ENCODE measurements at places on chromosomes 13 and 19.

DNA sequence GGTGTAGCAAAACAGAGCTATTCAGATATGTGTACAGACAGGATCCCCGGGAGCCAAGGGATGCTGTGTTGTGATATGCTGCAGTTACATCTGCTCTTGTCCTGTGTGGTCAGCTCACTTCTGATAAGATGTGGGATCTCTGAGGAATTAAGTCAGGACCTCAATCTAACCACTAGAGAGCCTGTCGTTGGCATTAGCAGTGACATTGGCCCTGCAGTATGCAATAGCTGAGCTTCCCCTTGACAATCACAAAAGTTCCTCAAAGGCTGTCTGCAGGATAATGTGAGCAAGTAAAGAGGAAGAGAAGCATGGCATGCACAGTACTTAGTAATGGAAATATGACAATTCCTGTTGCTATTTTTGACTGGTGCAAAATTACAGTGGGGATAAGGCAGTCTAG is 203.4 kb upstream of the MIR17HG start:
- DNase-seq: no peak

GRCh38 chr13:34249546-34250039 is 431.6 kb downstream of the RFC3 start:
- no peak for DNase-seq

DNA sequence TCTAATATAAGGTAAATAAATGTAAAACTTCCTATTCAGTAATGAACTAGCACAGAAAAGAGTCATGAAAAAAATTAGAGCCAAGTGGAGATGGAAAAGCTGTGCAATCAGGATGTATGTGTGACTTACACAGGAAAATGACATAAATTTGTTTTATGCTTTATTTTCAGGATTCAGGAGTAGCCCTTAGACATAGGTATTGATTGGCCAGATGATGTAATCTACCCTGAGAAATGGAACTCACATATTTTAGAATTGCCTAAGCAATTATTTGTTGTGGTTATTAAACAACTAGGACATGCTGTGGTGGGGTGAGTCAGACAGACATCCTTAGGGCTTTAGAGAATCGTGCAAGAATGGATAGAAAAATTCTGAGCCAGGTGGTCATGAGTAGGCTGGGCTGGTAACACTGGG is 110.6 kb downstream of the PCDH9 start:
- no peak for DNase-seq

DNA sequence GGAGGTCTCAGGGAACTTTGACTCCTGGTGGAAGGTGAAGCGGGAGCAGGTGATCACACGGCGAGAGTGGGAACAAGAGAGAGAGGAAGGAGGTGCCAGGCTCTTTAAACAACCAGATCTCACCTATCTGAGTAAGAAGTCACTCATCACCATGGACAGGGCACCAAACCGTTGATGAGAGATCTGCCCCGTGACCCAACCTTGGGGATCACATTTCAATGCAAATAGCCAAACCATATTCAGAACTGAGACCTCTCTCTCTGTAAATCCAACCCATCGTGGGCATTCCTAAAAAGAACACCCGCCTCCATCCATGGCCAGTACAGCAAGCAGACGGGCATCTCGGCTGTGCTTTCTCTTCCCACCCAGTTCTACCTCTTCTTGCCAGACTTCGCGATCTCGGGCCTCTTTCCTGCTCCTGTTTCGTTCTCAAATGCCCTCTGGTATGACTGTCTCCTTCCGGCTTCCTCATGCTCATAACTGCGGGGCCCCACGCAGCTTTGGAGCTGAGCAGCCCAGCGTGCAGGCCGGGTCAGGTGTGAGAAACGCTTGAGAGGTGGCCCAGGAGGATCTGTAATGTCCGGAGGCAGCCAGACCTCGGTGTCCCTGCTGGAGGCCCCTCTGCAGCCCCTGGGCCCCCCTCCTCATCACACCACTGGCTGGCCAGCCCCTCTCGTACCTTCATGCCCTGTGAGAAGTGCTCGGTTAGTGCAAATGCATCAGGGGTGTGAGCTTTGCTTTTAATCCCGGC is 97.0 kb upstream of the GPR183 start:
- no peak for DNase-seq

GRCh38 chr13:32538143-32538620 is 413 bp downstream of the N4BP2L2 start:
- DNase-seq: no peak

DNA sequence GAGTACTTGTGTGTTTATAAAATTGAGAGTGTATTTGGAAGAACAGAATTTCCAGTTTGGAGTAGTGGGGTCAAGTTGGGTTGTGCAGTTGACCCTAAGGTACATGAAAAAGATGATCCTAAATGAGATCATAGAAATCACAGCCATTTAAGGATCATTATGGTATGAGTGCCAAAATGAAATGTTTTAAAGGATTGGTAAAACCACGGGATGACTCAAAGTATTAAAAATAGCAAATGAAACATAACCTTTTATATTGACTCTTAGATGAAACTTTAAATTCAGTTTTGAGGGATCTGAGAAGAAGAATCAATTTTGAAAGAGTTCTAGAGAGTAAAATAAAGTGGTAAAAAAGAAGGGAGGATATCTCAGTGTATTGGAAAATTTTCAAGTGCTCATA is 773.8 kb downstream of the GPC5 start:
- DNase-seq: no peak

GRCh38 chr13:97367016-97367822 is 66.8 kb upstream of the RAP2A start:
- no peak for DNase-seq

- DNase-seq: no peak
Observed at GRCh38 chr19:33432015-33432414, 58.5 kb downstream of the CEBPG start.

GRCh38 chr19:30631033-30631370 is 258.8 kb downstream of the ZNF536 start:
- no peak for DNase-seq

DNA sequence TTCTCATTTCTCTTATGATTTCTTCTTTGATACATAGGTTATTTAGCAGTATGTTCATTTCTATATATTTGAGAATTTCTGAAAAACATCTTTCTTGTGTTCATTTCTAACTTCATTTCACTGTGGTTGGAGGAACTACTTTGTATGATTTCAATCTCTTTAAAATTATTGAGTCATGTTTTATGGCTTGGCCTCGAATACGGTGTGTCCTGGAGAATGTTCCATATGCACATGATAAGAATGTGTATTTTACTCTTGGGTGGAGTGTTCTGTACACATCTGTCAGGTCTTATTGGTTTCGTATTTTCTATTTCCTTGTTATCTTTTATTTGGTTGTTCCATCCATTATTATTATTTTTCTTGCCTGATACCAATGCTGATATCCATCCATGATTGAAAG is 22.9 kb downstream of the DNM2 start:
- no peak for DNase-seq

- no peak for DNase-seq
Observed at GRCh38 chr13:103539721-103540381, 473.6 kb upstream of the SLC10A2 start.

- DNase-seq: no peak
Observed at GRCh38 chr13:101985321-101985720, 416.5 kb downstream of the FGF14 start.

DNA sequence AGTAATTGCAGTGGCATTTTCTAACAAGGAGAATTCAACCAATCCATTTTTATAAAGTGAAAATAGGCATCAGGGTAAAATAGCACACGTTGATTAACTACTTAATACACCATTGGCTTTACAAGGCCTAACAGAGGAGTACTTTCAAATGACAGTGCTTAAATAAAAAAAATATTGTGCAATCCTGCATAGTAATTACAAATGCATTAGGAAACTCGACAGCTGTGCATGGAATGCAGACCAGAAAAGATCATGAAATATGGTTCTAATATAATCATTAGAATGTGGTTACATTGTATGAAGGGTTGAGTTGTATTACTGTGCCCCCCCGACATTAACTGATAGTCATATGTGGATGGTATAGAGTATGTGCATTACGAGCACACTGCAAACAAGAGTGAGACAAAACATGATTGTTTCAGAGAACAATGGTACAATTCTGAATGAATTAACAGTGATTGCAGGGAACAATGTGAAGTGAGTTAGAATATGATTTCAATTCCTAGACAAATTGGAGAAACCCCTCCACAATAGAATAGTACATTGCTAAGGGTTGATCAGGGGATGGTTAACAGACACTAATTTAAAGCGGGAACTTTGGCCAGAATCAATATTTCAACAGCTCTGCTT is 270.6 kb downstream of the GPC5 start:
- DNase-seq: no peak

DNA sequence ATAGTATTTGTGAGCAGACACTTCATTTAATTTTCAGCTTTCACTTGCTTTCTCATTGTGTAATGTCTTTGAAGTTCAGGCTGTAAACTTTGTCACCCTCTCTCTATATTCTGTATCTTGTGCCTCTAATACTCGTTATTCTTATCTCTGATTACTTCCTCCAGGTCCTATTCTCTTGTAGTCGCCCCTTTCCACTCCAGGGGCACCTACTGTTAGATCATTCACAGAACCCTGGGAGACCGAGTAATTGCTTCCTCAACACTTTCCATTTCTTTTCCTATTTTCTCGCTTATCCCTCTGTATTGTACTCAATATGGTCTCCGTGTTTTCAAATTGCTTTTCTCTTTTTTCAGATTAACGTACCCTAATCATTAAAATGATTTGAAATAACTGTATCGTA is 93.9 kb upstream of the TDRD3 start:
- no peak for DNase-seq
